ENCODE measurements at places on chromosomes 3 and 15. TPM values are rescaled to one million over a fixed set of nuclear protein-coding genes. Genes with fewer than 3 reads are reported as not detected.

GRCh38 chr3:28328188-28329151 lies 20.1 kb upstream of the ZCWPW2 start:
- DNase-seq: no peak

- DNase-seq: no peak
Measured at GRCh38 chr3:169861871-169862270, 7.9 kb downstream of the LRRC31 start.

CHRNA5 gene
- 0.76 TPM for total RNA-seq

GRCh38 chr3:62559831-62560445 lies 186.6 kb upstream of the FEZF2 start:
- peak; percentile 54 for DNase-seq

SYNPR gene
- total RNA-seq: not detected

MUC4 gene
- 0.19 TPM for total RNA-seq

GRCh38 chr3:190008432-190008831 lies 112.3 kb downstream of the P3H2 start:
- no peak for DNase-seq

SLC2A2 gene
- 12.6 TPM for total RNA-seq

DNA sequence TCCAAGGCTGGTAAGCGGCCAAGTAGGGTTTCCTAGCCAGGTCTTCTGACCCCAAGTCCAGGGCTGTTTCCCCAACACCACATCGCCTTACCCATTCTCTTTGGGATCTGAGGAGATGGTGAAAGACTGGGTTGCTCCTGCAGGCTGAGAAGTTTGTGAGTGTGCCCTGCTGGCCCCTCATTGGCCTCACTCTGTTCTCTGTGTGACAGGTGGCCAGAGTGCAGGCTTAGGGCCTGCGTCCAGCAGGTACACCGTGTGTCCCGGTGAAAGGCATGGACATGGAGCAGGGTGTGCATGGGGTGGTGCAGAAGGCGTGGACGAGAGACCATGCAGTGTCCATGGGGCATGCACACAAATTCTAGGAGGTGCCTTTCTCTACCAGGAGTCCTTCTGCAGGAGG lies 91.3 kb downstream of the DGKG start:
- DNase-seq: no peak

GRCh38 chr15:95839367-95839782 lies 491.1 kb upstream of the NR2F2 start:
- DNase-seq: no peak

CD47 gene
- 104 TPM for total RNA-seq

Measured in kidney (tissue), 22 donors.